ENCODE measurements at places on chromosomes 3 and 15.

GRCh38 chr3:124684459-124684858 is 45.8 kb upstream of the UMPS start:
- no peak for DNase-seq

DNA sequence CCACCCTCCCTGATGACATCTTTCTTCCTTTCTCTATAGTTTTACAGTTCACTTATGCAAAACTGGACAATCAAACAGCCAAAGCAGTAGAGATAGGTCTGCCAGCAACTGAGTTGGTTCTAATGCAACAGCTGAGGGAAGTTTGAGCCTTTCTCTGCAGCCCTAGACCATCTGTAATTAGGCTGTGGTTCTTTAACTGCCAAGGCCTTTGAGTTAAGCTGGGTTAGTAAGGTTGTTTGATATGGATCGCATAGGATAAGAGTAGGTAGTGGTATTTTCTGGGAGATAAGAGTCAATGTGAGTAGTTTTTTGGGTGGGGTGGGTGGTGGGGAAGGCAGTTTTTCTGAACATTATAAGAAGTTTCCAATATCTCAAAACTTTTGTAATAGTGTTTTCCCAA is 3.0 kb downstream of the RPL39L start:
- no peak for DNase-seq

DNA sequence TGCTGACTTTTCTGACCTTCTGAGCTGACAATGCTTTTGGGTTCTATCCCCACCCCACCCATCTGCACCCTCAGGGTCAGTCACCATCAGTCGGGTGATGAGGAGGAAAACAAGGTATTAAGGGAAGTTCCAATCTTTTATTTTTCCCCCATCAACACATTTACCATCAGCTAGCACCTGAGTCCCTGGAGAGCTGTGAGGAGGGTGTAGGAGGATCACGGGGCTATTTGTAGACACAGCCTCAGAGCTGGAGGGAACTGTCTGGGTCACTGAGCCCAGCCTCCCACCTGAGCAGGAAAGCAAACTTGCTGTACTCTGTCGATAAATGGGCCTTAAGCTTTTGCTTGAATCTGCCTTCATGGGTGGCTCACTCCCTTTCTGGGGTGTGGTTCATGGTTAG is 24.8 kb upstream of the ZFAND6 start:
- no peak for DNase-seq

- DNase-seq = peak; percentile 56
Measured at GRCh38 chr3:13414040-13414729, 5.9 kb downstream of the NUP210 start.

- no peak for DNase-seq
Measured at GRCh38 chr3:67357610-67358458, 296.6 kb downstream of the SUCLG2 start.

- DNase-seq = no peak
Measured at GRCh38 chr15:79682285-79682684, 214.5 kb downstream of the MTHFS start.
